ENCODE measurements at places on chromosomes 7 and 10.
A peak's percentile ranks its signal among the peaks of the same experiment; 100 is the strongest.

GRCh38 chr10:85224366-85224940 is 896.1 kb downstream of the CCSER2 start:
- no peak for DNase-seq

DNA sequence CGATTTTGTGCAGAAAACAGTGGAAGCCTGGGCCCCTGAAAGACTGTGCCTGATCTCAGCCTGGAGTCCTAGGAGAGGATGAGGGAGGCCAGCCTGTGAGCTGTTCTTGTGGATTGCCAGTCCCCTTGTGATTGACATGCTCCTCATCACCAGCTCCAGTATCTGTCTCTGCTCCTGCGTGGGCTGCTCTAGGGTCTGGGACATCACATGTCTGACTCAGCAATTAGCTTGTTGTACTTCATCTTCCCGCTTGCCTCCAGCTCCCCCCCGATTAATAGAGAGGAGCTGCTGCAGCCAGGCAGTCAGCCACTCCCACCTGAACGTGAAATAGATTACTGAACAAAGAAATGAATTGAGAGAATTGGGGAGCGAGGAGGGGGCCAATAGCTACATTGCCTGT is 99.6 kb upstream of the TBX20 start:
- no peak for DNase-seq

- DNase-seq, result peak; percentile 19
Observed at GRCh38 chr7:66697449-66698438, 42.8 kb upstream of the RABGEF1 start.

DNA sequence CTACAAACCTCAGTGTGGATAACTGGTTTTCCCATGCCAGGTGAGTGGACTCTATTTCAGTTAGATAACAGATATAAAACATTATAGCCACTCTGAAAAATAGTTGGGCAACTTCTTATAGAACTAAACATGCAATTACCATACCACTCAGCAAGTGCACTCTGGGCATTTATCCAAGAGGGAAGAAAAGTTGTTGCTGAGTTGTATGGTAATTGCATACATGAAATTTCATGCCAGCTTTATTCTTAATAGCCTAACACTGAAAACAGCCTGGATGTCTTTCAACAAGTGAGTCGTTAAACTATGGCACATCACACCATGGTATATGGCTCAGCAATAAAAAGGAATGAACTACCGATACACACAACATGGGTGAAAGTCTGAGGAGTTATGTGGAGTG is 10.6 kb upstream of the UPP1 start:
- DNase-seq, result peak; percentile 49

DNA sequence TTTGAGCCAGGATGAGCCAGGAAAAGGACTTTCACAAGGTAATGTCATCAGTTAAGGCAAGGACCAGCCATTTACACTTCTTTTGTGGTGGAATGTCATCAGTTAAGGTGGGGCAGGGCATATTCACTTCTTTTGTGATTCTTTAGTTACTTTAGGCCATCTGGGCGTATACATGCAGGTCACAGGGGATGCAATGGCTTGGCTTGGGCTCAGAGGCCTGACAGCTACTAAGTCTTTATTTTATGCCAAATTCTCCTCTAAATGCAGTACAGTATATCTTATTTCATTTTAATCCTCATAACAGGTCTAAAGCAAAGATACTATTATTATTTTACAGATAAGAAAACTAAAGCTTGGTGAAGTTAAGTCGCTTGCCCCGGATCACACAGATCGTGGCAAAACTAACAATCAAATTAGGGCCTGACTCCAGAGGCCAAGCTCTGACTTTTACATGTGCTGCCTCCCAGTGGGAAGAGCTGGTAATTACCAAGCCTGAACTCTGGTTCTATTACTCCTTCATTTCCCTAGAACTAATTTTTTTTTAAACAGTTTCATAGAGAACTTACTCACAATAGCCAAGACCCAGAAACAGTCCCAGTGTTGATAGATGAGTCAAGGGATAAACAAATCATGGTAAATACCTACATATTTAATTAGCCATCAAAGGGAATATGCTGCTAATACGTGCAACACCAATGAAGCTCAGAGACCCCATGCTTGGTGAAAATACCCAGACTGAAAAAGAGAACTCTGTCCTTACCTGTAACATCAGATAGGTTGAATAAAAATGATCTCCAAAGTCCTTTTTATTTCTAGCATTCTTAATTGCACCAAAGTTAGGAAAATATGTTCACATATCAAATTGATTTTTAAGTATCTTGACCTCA is 35.4 kb downstream of the C7orf25 start:
- DNase-seq, result peak; percentile 62

DNA sequence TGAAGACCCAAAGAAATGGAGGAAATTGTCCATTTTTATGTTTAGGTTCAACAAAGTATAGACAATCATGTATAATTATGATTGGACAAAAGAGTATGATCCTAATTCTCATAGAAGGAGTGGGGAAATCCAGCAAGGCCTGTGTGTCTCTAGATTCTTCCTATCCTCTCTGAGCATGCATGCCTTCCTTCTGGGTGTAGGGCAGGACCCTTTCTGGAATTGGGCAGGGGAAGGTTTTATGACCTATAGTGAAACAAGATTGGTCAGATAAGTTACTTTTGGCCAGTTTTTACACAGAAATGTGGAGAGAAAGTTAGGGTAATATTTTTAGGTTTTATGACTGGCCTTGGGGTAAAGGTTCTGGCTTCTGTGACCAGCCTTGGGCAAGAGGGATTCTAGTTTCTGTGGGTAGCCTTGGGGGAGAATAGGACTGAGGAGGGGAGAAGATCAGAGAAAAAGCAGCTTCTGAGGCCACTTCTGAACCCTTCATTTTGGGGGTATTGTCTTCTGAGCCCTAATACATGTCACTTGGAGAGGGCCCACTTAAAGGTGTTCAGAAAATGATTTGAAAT is 289.4 kb downstream of the EXOC4 start:
- no peak for DNase-seq

DNA sequence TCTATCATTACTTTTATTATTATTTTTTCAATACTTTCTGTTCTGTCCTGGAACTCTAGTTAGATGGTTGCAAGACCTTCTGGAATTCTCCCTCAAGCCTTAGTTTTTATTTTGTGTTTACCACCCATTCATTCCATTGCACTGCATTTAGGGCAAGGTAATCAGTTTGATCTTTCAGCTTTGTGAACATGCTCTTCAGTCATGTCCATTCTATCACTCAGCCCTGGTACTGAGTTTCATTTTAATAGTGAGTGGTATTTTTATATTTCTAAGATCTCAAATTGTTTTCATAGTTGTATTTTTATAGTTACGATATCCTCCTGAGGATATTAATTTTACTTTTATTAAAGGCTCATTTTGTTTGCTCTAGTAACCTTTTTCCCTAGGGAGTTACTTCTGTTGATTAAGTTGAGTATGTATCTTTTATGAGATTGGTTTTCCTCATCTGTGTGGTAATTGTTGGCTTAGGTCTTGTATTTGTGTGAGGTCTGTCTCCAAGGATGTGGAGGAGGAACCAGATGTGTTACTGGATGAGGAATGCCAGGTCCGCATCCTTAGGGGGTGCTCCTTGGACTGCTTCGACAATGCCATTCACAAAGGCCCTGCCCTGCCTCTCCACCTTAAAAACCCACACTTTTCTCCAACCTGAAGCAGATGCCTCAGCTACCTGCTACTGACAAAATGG is 46.7 kb upstream of the RAB18 start:
- no peak for DNase-seq

- peak; percentile 89 for DNase-seq
Observed at GRCh38 chr10:17001961-17002749, 127.5 kb downstream of the CUBN start.

GRCh38 chr7:45716380-45717203 is 142.4 kb downstream of the ADCY1 start:
- no peak for DNase-seq

DNA sequence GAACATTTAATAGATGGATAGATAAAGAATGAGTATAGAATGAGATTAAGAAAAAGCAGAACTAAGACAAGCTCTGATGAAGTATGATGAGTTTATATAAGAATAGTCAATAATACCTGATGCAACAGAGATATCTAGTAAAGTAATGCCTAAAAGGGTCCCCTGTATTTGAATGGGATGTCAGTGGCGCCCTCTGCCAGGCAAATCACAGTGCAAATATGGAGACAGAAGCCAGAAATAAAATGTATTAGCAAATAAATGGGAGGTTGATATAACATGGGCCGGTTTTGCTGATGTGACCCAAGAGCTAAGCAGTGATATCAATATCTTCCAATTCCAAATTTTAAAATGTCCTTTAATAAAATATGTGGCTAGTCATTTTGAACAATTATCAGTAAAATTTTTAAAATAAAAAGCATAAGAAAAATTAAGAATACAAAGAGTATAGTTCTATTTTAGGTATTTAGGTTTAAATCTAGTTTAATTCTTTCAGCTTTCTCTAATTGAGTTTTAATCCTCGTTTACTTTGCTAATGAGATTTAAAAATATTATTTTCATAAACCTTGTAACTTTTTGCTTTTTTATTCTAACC is 62.6 kb downstream of the ADK start:
- DNase-seq, result no peak

- DNase-seq, result no peak
Observed at GRCh38 chr10:32923134-32923533, 34.9 kb downstream of the ITGB1 start.

DNA sequence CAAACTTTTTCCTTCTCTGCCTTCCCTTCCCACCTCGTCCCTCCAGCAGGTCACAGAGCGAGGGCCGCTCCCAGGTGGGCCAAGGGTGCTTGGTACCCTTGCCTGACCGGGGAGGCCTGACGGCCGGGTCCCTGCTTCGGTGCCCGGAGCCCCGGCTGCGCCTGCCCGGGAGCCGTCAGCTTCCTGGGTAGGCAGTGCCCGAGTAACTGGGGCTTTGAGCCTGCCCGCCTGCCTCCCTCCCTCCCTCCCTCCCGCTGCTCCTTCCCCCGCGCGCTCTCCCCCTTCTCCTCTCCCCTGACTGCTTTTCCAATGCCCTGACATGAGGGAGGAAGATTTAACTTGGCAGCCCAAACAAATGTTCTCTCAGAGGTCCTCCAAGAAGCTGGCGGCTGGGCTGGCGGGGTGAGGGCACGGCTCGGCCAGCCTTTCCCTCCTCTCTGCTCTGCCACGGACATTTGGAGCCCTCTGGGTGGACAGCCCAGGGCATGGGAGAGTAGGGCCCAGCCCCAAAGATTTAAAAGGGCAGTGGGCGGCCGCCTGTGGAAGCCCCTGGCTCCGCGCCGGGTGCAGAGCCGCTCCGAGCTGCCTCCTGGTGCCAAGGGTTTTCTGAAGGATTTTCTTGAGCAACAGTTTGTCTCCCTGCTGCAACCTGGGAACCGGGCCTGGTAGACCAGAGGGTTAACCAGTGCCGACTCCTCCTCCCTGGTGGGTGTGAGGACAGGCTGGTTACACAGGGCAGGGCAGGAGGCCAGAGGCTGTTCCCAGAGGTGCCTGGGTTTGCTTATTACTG is 2.0 kb downstream of the ZMIZ1 start:
- peak; percentile 89 for DNase-seq

DNA sequence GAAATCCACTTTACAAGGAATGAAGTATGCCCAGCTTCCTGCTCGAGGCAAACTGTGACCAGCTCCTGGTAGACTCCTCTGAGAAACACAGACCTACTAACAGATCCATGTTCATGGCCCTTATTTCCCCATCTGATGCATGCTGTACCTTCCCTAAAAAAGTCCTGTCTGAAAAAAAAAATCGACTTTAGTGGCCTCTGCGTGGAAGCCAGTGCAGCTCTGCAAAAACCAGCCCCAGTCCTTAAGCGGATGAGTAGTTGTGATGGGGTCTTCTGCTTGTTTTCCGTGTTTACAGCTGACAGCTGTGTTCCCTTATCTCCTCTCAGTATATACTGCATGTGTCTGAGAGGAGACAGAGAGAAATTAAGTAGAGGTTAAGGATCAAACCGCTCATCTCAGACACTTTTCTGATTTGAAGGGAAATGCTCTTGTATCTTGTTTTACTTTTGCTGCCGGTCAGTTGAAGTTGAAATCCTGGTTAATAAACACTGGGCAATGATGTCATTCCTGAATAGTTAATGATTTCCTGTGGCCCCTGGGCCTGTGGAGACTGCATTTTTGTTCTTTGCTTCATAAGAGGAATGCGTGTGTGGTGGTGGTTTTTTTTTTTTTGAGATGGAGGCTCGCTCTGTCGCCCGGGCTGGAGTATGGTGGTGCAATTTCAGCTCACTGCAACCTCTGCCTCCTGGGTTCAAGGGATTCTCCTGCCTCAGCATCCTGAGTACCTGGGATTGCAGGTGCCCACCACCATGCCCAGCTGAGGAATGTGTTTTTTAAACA is 67.6 kb downstream of the DOCK1 start:
- peak; percentile 97 for DNase-seq

DNA sequence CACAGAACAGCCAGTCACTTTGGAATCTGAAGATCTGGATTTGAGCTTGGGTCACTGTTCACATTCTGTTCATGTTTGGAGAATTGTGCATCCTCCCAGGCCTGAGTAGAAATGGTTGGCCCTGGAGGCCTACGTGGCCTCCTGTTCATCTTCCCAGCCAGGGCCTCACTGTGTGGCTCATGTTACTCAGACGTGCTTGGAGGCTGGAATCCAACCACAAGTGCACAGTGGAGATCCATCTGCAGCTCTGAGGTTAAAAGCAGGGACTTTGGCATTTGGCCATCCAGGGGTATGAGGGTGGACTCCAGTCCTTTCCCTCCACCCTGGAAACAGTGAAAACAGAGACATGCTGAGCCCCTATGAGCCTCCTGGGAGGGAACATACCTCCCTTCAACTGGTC is 709.0 kb upstream of the IGFBP3 start:
- DNase-seq, result no peak

- no peak for DNase-seq
Observed at GRCh38 chr10:116158036-116158435, 115.0 kb downstream of the GFRA1 start.

DNA sequence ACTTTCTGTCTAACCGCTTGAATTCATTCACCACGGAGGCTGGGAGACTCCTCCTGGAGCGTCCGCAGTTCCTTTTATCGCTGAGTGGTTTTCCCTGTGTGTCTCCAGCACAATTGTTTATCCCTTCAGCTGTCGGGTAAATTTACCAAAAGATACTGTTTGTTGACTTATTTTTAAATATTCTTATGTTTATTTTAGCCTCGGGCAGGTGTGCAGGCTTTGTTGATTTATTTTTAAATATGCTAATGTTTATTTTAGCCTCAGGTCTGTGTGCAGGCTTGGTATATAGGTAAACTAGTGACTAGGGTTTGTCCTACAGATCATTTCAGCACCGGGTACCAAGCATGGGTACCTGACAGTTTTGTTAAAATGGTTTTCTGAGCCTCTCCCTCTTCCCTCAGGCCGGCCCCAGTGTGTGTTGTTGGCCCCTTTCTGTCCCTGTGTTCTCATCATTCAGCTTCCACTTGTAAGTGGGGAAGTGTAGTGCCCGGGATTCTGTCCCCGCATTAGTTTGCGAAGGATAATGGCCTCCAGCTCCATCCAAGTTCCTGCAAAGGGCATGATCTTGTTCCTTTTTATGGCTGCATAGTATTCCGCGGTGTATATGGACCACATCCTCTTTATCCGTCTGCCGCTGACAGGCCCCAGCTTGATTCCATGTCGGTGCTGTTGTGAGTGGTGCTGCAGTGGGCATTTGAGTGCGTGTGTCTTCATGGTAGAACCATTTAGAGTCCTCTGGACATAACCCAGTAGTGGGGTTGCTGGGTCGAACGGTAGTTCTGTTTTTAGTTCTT is 5.3 kb downstream of the GET4 start:
- DNase-seq, result no peak

- DNase-seq, result no peak
Observed at GRCh38 chr10:15293862-15294842, 76.9 kb downstream of the FAM171A1 start.

Measured in renal cortical epithelial cell (primary cell).